GM06990 (cell line): ENCODE measurements at places on chromosomes 1 and 21.

DNA sequence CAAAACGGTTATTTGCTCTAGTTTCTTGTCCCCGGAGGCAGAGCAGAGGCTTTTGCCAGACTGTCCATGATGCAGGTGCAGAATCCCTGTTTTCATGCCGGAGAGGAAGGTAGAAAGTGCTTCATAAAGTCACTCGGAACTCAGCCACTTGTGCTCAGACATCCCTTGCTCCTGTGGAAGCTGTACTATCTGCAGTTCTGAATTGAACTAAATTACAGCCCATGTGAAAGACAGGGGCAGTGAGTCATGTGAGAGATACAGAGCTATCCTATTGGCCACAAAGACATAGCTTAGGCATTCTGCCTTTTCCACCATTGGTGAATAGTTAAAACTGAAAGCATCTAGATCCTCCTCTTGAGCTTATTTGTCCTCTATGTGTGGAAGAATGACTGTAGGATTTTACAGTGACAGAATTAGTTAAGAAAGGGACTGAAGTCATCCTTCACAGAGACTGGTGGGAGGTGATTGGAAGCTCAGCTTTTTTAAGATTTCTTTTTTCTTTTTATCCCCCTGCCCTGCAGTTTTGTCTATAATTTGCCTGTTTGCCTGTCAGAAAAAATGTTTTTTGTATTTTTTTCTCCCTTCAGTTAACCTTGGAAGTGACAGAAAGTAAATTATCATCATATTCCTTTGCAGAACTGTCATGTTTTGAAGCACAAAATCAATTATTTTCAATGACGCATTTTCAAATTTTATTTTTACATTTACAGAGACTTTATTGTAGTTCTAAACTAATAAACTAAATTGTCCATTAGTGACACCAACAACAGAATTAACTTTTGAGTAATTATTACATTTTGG, 298.6 kb downstream of the PTPRC start:
- DNase-seq, result peak; percentile 69

- no peak for DNase-seq
Measured at GRCh38 chr1:77824694-77825093, 45.2 kb downstream of the MIGA1 start.

GRCh38 chr1:28273216-28273860, 14.0 kb downstream of the SESN2 start:
- DNase-seq, result no peak

DNA sequence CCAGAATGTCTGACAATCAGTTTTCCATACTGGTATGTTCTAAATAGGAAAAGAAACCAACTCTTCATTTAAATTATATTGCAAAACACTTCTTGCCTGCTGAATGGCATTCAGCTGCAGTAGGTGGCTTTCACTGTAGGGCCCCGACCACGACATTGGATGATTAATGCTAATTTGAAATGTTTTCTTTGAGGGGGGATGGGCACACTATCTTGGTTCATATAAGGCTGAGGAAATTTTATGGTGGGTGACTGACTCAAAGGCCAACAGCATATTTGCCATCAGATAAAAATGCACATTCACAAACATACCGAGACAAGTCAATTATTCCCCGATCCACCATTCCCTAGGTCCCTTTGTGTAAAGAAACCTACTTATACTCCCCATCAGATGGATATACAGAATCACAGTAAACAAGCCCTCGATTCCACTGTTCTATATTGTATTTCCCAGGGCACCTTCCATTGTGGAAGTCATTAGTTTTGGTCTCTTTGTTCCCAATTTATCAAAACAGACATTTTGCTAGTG, 464.2 kb upstream of the DAB1 start:
- no peak for DNase-seq

GRCh38 chr1:4786055-4786454, 131.6 kb downstream of the AJAP1 start:
- DNase-seq, result no peak

GRCh38 chr1:67952071-67952470, 98.4 kb downstream of the DIRAS3 start:
- DNase-seq, result no peak

GRCh38 chr21:31897311-31897710, 24.5 kb downstream of the HUNK start:
- DNase-seq, result no peak

- peak; percentile 16 for DNase-seq
Measured at GRCh38 chr1:198798923-198799386, 160.1 kb downstream of the PTPRC start.

DNA sequence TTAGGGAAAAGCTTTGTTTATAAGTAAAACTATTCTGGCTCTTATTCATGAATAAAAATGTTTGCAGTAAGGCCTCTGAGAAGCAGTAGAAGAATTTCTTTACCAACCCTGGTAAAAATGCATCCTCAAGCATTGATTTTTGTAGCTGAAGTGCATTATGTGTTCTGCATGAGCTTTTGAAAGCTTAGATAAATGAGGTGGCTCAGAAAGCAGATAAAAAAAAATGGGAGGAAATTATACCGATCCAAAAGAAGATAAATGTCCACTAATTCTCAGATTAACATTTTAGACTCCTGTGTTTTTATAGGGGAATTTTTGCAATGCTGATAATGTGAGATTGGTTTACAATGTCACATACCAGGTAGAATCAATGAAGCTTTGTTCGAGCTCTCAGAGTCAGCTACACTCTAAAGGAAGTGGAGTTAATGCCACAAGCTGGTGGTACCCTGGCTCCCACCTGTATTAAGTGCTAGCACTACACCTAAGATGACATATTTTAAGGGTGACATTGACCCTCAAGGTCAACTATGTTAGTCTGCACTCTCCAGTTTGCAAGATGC, 85.5 kb upstream of the SELENON start:
- no peak for DNase-seq

GRCh38 chr1:30737357-30738039, 14.1 kb upstream of the MATN1 start:
- no peak for DNase-seq

DNA sequence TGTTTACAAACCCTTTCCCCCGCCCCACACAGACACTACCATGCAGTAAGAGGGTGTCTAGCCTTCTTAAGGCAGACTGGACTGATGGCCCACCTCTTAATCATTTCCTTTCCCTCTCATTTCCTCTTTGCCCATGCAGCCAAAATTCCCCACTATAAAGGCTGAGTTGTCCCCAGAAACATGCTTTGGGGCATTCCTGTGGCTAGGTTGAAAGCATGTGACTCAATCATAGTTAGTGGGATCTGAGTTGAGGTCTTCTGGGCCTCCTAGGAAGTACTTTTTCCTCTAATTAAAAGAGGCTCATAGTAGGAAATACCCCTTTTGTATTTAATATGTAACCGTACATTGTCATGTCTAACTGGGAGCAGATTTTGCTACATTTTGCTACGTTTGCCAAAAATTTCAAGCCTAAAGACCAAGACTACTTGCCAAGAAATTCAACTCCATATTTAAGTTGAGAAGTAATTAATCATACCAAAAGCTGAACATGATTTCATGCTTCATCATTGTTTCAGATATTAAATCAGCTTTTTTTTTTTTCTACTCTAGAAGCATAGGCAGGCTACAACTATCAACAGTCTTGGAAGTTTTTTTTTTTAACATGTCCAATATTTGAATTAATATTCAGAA, 174.7 kb downstream of the ADGRL4 start:
- no peak for DNase-seq

DNA sequence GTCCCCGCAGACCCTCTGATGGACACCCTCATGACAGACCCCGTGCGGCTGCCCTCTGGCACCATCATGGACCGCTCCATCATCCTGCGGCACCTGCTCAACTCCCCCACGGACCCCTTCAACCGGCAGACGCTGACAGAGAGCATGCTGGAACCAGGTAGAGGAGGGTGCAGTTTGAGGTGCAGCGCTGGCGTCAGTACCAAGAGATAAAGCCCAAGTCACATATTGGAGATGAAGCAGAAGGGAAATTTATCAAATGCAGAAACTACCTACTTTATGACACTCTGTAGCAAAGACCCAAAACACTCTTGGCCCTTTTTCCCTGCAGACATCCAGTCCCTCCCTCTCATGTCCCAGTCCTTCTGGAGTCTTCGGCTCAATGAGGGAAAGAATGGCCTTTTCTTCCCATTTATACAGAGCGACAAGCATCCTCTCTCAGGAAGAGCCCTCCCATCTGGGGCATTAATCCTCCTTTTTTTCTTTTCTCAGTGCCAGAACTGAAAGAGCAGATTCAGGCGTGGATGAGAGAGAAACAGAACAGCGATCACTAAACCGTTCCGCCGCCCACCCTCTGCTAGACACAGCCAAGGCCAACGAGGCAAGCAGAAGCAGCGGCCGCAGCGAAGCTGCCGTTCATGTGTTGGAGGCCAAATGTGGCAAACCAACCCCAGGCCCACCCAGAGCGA, 30.8 kb upstream of the KIF1B start:
- no peak for DNase-seq

GRCh38 chr1:44941424-44942324, 44.7 kb downstream of the EIF2B3 start:
- DNase-seq, result no peak

DNA sequence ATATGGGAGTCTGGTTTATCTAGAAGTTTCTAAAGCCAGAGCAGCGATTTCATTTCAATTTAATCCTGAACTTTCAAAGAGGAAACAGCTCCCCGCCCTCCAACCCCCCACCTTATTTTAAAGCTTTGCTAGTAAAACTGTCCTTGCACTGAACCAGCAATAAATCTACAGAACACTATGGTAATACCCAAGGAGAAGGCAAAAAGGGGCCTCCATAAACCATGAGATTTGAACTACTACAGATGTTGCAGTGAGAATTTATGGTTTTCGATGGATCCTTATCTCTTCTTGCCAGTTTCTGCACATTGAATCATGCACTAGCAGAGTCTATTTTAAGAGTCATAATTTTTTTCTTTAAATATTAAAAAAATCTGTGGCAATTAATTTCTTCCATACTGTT, 64.8 kb upstream of the BEND5 start:
- no peak for DNase-seq

DNA sequence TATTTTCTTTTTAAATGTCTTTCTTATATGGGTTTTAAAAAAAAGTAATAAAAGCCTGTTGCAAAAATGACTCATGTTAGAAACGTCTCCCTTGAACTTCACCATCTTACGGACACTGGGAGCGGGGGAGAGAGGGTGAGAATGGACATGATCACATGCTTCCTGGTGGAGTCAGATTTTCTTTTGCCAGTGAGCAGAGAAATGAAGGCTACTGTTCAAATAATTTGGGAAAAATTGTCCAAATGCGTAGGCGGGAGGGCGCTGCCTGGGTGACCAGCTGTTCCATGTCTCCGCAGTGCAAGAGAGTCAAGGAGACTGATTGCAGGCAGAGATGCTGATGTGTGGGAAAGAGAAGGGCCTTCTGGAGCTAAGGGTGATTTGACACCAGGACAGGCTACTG, 23.1 kb downstream of the EIF2D start:
- no peak for DNase-seq

DNA sequence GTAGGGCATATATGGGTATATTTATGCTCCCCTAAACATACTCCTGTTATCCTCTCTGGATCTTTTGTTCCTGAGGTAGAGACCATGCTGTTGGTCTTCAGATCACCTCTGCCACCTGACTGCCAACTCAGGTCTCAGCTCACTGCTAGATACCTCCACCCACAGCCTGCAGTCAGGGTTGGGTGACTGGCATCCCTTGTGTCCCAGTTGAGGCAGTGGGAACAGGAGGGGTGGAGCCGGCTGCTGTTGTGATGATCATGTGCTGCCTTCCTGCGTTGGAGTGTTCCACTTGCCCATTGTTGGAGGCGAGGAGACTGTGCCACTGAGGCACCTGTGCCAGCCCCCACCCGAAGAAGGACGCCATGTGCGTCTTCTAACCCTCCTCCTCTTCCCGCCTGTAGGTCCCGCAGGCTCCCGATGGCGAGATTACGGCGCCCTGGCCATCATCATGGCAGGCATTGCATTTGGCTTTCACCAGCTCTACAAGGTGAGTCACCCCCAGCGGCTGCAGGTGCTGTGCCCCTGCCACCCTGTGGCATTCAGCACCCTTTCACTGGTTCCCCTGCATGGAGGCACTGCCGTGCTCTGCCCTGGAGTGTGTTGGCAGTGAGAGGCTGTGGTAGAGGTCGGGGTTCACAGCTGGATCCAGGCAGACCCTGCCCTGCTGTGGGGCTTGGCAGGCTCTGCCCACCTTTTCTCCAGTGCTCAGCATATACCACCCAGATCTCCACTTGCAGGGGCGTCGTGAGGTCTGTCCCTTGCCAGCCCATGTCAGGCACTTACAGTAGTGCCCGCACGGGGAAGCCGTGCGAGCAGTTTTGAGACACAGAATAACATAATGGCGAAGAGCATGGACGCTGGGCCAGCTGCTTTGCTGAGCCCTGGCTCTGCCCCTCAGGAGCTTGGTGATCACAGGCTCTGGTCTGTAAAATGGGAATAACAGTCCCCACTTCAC, 143.5 kb downstream of the PEX14 start:
- DNase-seq, result no peak

DNA sequence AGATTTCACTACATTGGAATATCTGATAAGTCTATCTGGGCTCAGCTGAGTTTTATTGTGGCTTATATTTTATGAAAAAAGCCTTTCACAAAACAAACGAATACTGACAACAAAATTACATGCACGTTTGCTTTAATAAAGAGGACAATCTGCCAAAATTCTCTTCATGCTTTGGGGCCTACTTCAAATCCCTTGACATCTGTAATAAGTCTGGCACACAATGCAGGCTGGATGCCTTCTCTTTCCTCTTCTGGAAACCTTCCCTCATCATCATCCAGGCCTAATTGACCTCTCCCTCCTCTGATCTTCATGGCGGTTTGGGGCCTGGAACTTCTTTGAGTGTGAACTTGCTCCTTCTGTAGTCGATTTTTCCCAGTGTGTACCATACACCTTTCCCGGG, 70.3 kb downstream of the MAP10 start:
- DNase-seq, result no peak

DNA sequence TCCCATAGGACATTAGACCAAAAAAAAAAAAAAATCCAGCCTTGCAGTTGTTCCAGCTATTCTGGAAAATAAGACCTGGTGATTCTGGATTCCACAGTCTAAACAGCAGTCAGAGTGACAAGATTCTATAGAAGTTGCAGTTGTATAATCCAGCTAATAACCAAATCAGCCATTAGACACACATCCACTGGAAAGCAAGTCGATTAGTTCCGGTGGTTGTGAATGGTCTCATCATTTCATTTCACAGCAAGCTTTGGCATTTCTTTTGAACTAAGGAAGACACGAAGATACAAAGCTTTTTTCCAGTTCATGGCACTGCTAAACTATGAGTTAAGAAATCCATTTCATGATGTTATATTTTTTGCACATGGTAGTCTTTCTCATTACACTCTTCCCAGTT, 54.4 kb upstream of the FAM89A start:
- no peak for DNase-seq
